SIG-M5 (cell line): ENCODE measurements at places on chromosomes 11 and 22.

DNA sequence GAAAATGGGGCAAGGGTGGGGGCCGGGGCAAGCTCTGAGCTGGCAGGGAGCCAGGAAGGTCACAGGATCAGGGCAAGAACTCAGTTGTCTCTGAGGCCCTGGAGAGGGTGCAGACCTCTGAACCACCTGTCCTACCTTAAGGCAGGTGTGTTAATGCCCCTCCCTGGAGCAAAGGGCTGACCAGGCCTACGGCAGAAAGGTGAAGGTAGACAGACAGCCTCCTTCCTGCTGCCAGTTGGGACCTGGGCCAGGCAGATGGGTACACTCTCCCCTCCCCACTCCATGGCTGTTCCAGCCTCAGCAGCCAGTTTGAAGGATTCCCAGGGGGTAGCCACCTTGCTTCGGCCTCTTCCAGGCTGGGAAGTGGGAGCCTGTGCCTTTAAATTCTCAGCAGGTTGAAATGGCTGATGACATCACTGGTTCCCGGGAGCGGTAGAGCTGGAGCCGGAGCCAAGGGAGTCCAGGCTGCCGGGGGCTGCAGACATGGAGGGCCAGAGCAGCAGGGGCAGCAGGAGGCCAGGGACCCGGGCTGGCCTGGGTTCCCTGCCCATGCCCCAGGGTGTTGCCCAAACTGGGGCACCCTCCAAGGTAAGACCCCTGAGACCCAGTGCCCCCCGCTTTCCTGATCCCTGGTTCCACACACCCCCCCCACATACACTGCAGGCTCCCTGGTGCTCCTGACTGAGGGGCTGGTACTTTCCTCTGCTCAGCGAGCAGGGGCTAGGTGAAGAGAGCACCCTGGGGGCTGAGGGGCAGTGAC lies at the start of gene INPP5J:
Gene INPP5J, plus strand, starts transcription at position 435 of the 760 bp plus-strand sequence. Its CDS starts 49 bp downstream, at position 484.
- no peak for DNase-seq

- no peak for DNase-seq
These were observed 37.9 kb upstream of the PRR5 start for GRCh38 chr22:44664149-44664548.

- DNase-seq: no peak
These were observed 12.2 kb downstream of the ARAP1 start for GRCh38 chr11:72740060-72740424.

DNA sequence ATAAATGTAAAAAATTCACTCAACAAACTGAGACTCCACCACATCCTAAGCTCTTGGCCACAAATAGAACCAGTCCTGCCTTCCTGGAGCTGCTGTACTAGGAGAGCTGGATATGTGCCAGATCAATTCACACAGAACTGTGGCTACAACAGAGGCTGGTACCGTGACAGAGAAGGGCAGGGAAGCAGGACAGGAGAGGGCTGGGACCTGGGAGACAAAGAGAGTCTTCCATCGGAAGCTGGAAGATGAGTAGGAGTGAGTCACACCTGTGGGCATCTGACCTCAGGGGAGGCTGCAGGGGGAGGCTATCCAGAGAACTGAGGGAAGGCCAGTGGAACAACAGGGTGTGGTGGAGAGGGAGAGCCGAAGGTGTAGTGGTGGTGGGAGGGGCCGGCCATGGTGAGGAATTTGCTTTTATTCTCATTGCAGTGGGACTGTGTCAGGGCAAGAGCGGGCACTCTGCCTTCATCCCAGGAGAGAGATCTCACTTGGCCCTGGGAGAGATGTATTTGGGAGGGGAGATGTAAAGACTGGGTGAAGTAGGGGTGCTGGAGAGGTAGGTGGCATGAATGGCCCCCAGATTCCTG lies 1.9 kb upstream of the LTBP3 start:
- DNase-seq: no peak

DNA sequence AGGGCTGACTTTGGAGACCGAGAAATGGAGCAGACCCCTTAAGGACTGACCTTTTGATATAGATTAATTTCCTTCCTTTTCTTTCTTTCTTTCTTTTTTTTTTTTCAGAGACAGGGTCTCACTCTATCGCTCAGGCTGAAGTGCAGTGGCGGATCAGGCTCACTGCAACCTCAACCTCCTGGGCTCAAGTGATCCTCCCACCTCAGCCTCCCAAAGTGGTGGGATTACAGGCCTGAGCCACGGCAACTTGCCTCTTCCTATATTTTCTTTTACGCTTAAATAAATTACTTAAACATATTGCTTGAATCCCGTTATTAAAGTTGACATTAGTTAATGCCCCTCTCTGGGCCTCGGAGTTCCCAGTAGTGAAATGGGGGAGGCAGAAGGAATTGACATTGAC lies 350 bp upstream of the KCTD14 start:
- no peak for DNase-seq

GRCh38 chr11:521177-521688 lies 14.1 kb downstream of the HRAS start:
- no peak for DNase-seq

DNA sequence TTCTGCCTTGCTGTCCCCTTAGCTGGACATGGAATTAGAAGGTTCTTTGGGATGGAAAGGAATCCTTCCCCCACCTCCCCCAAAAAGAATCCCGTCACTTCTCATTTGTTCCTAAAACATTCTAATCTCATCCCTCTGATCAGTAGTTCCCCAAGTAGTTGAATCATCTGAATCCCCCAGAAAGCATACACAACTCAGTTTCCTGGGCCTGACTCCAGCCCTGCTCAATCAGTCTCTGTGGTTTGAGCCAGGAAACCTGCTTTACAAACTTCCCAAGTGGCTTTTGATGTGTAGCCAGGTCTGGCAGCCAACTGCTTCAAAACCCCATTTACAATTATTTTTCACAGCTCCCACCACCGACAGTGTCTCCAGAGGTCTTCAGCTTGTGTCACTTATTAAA lies 20.2 kb downstream of the C22orf31 start:
- DNase-seq: no peak

DNA sequence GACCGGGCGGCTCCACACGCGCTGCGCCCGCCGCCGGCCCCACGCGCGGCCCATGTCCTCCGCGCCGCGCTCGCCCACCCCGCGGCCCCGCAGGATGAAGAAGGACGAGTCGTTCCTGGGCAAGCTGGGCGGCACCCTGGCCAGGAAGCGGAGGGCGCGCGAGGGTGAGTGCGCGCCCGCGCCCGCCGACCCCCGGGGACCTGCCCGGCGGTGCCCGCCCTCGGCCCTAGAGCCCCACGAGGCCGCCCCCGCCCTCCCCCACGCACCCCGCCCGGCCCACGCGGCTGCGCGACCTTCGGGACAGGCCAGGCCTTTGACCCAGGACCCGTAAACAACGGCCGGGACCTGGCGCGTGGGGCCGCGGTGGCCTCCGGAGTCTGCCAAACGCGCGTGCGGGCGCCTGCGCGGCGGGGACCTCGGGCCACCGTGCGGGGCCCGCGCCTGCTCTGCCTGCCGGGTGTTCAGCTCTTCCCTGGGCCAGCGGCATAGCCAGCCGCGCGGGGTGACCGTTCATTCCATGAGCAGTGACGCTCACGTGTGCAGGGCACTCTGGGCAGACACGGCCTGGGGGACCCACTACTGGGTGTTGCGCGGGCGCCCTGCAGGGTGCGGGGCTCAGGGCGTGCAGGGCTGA lies at the start of gene PARVB:
Gene PARVB, plus strand, starts transcription at position 15 of the 634 bp plus-strand sequence. Its CDS starts 38 bp downstream, at position 53.
- no peak for DNase-seq

- no peak for DNase-seq
These were observed 5.4 kb downstream of the FUT4 start for GRCh38 chr11:94549146-94549545.

GRCh38 chr11:81989093-81989492 lies 744.6 kb downstream of the FAM181B start:
- no peak for DNase-seq

DNA sequence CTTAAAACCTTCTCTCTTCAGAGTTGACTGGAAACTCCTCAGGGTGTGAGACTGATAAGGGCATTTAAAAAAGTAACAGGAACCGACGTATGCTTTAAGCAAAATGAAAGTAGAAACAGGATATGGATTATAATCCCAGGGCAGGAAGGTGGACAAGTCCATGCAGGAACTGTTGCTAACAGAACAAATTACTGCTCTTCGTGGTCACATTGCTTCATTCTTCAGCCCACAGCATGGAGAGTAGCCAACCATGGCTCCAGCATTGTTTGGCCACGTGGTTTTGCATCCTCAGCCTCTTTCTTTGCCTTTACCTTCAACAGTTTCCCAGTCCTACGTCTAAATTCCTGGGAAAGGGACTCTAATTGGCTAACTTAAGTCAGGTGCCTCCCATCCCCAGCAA lies 563.1 kb upstream of the ISX start:
- no peak for DNase-seq

- peak; percentile 73 for DNase-seq
These were observed 26.7 kb downstream of the CD44 start for GRCh38 chr11:35165423-35166368.

DNA sequence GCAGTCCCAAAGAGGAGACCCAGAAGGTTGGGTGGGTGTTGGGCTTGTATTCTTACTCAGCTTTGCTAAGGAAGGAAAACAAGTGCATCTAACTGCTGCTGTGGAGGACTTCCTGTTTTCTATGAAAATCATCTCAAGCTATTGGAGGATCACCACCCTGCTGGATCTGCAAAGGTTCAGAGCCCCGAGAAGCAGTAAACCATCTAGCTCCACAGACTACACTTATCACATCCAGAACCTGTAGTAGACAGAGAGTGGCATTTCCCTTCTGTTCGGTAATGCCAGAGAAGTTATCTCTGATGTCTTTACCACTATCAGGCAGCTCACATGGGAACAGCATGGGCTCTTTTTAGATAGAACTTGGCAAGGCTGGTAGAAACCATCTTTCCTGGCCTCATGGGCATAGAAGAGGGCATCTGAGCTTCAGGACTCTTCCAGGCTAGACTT lies 21.7 kb downstream of the KCNJ1 start:
- no peak for DNase-seq

GRCh38 chr11:105273660-105274280 lies 134.2 kb upstream of the CARD18 start:
- DNase-seq: no peak

- no peak for DNase-seq
These were observed 20.9 kb downstream of the NCF4 start for GRCh38 chr22:36881504-36882245.

DNA sequence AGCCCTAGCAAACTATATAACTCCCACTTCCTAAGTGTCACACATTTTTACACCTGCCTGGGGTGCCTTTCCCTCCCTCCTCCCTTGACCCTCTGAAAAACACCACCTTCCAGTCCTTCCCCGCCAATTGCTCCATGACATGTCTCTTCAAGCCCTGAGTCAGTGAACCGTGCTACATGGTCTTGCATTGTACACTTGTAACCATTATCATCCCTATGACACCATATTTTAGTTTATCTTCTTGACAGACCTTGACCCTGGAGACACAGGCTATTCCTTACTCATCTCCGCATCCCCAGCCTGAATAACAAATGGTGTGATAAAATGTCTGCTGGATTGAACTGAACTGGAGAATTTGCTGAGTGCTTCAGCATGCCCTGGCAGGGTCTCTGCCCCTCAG lies 36.9 kb downstream of the TNKS1BP1 start:
- DNase-seq: no peak

DNA sequence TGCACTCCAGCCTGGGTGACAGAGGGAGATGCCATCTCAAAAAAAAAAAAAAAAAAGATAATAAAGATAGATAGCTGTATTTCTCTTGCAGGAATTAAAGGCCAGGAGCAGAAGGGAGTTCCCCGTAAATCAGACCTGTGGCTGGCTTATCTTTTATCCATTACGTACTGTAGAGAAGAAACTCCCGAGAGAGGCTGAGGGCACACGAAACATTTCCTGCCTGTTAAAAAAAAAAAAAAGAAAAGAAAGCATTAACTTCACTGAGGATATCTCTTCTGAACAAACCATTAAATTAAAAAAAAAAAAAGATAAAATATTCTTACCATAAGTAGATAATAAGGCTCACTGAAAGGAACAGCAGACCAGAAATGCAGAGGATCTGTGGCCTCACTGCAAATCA lies 22.5 kb downstream of the P4HA3 start:
- no peak for DNase-seq

DNA sequence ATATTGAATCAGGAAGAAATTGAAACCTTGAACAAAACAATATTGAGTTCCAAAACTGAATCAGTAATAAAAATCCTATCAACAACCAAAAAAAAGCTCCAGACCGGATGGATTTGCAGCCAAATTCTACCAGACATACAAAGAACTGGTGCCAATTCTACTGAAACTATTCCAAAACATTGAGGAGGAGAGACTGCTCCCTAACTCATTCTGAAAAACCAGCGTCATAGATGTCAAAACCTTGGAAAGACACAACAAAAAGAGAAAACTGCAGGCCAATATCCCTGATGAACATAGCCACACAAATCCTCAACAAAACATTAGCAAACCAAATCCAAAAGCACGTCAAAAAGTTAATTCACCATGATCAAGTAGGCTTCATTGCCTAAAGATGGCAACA lies 353.8 kb downstream of the TMEM135 start:
- no peak for DNase-seq

GRCh38 chr11:32290783-32291182 lies 144.6 kb downstream of the WT1 start:
- DNase-seq: no peak

GRCh38 chr22:28779833-28780232 lies 7.3 kb downstream of the CCDC117 start:
- no peak for DNase-seq

DNA sequence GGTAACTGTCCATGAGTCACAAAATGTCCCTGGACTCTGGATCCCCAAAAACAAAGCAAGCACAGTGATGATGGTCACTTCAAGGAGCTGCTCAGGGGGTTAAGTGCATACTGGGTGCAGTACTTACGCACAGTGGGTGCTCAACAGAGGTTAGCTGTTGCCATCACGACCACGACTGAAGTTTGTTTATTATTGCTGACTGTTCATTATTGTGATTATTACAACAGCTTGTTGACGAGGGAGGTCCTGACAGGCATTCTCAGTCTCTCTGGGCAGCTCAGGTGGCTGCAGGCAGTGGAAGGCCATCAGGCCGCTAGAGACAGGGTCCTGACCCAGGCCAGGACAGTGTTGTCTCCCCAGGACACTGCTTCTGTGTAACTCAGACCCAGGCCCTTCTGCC lies 418.8 kb downstream of the SHANK2 start:
- DNase-seq: no peak

- no peak for DNase-seq
These were observed 81.0 kb downstream of the IGLL1 start for GRCh38 chr22:23498811-23499798.

DNA sequence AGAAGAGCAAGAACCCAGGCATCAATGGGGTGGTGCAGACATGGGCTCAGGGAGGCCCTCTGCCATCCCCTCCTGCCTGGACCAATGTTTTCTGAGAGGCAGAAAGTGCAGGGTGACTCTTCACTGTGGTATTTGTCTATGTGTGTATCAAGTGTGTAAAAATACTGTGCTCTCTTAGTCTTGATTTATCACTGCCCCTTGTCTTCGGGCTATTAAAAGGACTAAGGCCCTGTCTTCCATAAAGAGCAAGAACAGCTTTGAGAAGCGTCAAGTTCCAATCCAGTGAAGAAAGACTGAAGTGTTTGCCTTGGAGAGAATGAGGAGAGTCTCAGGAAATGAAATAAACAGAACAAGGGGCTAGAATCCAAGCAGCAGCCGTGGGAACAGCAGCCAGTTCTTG lies 14.4 kb downstream of the PRSS23 start:
- DNase-seq: no peak

DNA sequence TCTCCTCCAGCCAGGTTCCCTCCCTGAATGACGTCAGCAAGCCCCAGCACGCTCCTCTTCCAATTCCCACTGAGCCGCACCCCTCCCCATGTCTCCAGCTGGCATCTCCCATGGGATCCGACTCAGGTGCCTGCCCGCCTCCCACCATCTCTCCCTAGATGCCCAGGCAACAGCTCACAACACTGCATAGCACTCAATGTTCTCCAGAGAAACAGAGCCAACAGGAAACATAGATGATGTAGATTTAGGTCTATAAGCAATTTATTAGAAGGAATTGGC lies 532.3 kb downstream of the BRD1 start:
- DNase-seq: no peak
